ENCODE measurements at places on chromosomes 2 and 18. TPM values are rescaled to one million over a fixed set of nuclear protein-coding genes. Genes with fewer than 3 reads are reported as not detected.

DNA sequence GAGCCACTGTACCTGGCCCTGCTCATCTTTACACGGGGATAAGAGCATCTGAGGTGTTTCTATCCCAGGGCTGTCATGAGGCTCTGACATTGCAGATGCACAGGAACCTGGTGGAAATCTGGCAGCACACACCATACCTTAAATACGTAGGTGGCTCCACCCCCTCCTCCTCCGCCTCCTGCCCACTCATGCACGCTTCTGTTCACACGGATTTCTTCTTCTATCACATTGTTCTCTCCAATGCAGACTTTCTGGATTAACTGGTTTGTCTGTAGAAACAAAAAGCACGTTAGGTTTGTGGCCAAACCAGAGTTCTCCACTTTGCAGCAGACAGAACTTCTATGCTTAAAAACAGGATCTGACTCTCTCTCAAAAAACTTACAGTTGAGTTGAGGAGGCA is 118.2 kb downstream of the CLIP4 start:
- DNase-seq, result no peak

DNA sequence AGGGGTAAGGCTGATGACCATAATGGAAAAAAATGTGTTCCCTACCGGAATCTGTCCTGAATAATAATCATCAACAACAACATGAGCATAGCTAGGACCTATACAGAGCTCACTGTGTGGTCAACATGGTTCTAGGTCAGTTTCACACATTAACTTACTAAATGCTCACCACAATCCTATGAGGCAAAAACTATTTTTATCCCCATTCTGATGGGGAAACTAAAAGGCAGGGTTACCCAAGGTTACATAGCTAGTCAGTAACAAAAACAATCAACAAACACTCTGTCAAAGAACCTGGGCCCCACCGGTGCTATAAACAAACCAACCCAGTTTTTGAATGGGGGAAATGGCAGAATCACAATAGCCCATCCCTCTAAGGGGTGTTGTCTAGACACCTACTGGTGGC is 40.1 kb downstream of the AOX1 start:
- no peak for DNase-seq

- DNase-seq, result no peak
These were observed 39.7 kb upstream of the EPAS1 start for GRCh38 chr2:46257476-46257875.

ZNF892 gene
- total RNA-seq, result 2.7 TPM

- DNase-seq, result no peak
These were observed 77.6 kb downstream of the KCMF1 start for GRCh38 chr2:85048534-85048933.

- DNase-seq, result no peak
These were observed 54.6 kb upstream of the PHLPP1 start for GRCh38 chr18:62660691-62661090.

- DNase-seq, result no peak
These were observed 517.1 kb upstream of the MYT1L start for GRCh38 chr2:2848198-2848597.

GRCh38 chr2:218397820-218398436 is 1.7 kb upstream of the CTDSP1 start:
- DNase-seq, result no peak

DNA sequence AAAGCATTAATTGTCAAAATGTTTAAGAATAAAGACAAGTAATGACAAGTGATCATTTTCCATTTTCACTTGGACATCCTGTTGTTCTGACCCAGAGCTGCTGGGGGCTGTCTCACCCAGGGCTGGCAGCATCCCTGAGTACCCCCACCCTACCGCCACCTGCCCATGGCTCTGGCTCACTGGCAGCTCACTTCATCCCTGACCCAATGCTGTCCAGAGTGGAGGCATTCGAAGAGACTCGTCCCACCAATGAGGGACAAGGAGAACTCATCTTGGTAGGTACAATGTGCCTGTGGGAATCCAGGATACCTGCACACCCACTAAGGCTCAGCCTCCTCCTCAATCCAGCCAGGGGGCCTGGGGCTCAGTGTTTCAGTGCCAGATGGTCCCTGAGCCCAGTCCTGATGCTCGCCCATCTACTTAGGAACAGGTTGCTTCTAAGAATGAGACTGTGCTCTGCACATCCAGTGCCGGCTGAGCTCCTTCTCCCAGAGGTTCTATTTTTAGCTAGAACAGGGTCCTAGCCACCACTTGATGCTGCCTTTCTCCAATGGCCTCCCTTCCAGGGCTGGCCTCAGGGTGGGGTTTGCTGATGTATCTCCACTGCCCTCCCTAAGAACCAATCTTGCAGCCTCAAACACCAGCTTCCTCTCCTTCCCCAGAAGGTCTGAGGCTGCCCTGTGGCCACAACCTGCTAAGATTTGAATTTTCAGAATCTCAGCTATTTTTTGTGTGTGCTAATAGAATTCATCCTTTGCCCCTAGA is 53.7 kb downstream of the ADD2 start:
- DNase-seq, result no peak

DNA sequence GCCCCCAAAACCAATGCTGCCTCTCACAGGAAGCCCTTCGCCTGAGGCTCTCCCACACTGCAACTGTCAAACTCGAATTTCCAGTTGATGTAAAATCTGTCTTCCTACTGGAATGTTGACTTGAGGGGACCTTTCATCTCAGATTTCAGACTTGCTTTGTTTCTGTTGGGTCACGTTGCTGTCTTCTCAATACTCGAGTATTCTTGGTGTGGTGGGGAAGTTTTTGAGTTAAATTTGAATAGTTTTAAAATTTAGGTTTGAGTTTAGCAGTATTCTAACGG is 50.8 kb downstream of the AGAP1 start:
- no peak for DNase-seq

GRCh38 chr18:31247574-31248199 is 70.3 kb upstream of the DSG1 start:
- no peak for DNase-seq

ALK gene
- total RNA-seq, result 0.74 TPM

- DNase-seq, result no peak
These were observed 335.7 kb upstream of the CDH7 start for GRCh38 chr18:65415098-65415497.

CFAP221 gene
- total RNA-seq, result 3.9 TPM

TMEFF2 gene
- total RNA-seq, result not detected

GRCh38 chr18:42412281-42412680 is 457.2 kb downstream of the PIK3C3 start:
- DNase-seq, result no peak
